ENCODE measurements at places on chromosomes 3 and 15.
A peak's percentile ranks its signal among the peaks of the same experiment; 100 is the strongest.

- no peak for DNase-seq
Measured at GRCh38 chr3:25619382-25619781, 45.3 kb downstream of the TOP2B start.

GRCh38 chr15:101642361-101642760 lies 9.8 kb downstream of the TM2D3 start:
- DNase-seq = peak; percentile 40

DNA sequence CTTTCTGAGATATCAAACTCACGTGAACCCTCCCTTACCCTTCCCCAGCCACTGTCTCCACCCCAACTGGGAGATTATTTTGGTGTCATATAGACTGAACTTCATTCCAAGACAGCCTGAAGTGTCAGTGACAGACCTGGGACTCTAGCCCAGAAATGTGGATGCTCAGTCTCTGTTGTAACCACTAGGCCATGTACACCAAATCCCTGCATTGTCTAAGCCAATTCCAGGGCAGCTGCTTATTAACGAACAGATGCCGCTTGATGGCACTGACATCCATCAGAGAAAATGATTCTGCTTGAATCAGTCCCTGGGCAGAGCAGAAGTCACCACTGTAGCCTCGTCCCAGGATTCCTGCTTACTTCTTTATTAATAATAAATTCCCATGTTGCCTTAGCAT lies 305.5 kb downstream of the GRM7 start:
- DNase-seq = no peak

DNA sequence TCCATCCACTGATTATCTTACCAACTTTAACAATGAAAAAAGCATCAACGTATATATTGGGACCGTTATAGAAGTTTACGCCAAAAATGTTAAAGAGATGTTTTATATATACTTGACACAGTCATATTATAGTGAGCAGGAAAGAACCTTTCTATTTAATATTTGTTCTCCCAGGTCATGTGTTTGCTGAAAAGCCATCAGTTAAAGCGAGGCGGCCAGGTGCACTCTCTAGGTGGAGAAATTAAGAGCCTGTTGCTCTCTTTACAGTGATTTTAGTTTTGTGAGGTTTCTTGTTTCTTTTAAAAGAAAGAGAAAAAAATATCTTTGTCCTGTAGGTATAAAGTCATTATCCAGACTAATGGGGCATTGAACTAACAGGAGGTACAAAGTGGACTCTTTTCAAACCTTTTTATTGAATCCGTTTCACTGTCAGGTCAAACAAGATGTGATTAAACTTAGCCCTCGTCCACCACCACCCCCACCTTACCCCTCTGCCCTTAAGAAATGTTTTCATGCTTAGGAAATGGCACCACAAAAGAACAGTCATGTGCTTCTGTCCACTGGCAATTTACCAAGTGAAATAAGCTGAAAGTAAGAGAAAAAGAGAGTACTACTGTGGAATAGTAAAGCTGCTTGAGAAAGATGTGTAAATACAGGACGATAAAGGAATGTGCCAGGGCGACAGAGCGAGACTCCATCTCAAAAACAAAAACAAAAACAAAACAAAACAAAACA lies 279.9 kb downstream of the PTPRG start:
- peak; percentile 84 for DNase-seq

Measured in fibroblast of pulmonary artery (primary cell).